Stimulated activated CD4-positive, alpha-beta T cell treated with anti-CD3 and anti-CD28 coated beads, Interleukin-15, amount 100 ng/mL, for 1 hour (primary cell): ENCODE measurements at places on chromosomes 1 and 21.

DNA sequence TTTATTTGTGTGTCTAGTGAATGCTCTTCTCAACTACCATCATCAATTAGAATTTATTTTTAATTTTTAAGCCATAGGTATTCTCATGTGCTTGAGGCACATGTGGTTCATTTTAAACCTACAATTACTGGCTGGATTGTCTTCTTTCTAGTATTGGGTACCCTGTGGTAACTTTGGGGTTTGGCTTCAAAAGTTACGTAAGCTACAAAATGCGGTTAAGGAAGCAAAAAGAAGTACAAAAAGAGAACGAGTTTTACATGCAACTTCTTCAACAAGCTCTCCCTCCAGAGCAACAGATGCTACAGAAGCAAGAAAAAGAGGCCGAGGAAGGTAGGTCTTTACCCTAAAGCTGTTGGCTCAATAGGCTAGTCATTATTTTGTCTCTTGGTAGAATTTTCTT is 25.8 kb downstream of the MACO1 start:
- DNase-seq: no peak

- no peak for DNase-seq
Observed at GRCh38 chr1:113283914-113284313, 106.4 kb upstream of the MAGI3 start.

- no peak for DNase-seq
Observed at GRCh38 chr1:244839656-244840055, 4.2 kb downstream of the COX20 start.

DNA sequence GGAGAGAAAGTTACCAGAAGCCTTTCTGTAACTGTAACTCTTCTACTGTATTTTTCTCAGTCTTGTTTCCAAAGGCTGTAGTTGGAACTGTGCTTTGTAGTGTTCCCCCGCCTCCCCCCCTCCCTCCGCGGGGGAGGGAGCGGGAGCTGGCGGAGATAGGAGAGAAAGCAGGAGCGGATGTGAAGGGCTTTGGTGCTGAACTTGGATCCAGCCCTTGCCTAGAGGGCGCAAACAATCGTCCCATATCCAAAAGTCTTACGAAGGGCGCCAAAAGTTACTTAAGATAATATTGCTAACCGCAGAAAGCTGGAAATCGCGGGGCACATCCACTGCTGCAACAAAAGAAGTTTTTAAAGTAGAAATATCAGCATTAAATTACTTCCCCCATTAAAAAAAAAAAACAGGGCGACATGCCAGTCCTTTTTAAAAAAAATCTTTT is 2.4 kb upstream of the NFIA start:
- DNase-seq: no peak

DNA sequence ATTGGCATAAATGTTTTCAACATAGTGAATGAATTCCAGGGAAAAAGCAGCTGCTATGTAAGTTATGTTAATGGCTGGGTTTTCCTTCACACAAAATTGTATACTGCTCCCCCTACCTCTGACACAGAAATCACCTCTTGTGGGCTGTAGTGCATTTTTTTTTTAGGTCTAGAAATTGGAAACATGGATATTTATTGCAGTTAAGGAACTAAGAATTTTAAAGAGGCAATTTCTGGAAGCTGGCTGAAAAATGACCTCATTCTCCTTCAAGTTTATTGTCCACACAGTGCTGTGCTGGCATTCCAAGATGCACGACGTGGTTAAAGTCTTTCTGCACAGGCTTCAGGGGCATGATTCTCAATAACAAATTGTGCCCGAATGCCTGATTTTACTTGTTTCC is 1424.2 kb downstream of the MRPL39 start:
- DNase-seq: no peak

DNA sequence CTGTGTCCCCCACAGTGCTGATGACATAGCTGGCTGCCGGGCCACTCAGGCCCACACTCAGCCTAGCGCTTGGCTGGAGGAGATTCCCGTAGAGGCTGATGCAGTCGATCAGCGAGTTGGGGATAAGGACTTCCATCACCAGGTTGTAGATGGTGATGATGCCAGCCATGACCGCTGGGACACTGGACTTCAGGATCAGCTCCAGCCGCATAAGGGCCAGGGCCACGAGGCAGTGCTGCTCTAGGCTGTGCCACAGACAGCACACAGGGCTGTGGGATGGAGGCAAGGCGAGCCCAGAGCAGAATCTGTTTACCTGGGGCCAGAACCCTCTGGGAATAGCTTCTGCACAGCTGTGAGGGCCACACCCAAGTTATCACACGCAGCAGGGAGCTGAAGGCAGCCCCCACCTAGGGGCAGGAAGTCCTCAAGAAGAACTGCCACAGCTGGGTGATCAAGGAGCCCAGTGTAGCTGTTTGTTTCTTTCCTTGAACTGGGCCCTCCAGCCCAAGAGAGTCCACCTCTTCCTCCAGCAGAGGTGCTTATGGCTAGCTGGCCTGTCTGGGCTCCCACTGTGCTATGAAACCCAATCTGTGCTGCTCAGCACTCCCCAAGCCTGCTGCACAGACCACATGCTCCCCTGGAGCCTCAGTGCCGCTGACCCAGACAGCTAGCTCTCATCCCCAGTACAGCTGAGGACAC is 6.2 kb downstream of the SLC2A1 start:
- DNase-seq: no peak

- DNase-seq: no peak
Observed at GRCh38 chr1:239817801-239818200, 273.9 kb upstream of the FMN2 start.

DNA sequence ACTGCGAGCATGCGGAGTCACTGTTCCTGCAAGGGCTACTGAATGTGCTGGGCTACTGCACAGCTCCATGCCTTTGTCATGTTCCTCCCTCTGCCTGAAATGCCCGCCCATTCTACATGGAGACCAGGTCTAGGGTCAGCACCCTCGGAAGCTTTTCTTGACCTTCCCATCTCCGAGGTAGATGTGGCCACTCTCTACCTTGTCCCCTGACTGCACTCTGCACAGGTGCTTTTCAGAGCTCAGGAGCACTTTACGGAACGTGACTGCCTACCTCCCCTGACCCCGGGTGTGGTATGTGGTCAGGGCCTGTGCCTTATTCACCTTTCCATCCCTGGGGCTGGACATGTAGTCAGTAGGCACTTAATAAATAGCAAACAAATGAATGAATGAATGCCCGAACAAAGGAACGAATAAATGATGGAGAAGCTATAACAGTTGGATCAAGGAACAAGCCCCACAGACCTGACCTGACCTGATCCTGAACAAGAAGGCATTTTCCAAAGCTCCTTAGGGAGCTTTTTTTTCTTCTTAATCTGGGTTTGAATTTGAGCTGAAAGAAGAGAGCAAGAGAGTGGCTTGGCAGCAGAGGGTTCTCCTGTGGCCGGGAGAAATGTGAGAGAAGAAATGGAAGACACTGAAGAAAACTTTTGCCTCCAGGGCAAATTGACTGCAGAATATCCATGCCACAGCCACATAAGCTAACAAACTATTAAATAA is 7.9 kb downstream of the RD3 start:
- no peak for DNase-seq

- DNase-seq: no peak
Observed at GRCh38 chr1:239655023-239655422, 268.7 kb downstream of the CHRM3 start.

GRCh38 chr1:182389619-182390047 is 2.0 kb downstream of the GLUL start:
- DNase-seq: no peak

- DNase-seq: no peak
Observed at GRCh38 chr1:28249013-28249865, 10.1 kb upstream of the SESN2 start.

GRCh38 chr1:221415651-221416050 is 326.2 kb downstream of the DUSP10 start:
- no peak for DNase-seq

DNA sequence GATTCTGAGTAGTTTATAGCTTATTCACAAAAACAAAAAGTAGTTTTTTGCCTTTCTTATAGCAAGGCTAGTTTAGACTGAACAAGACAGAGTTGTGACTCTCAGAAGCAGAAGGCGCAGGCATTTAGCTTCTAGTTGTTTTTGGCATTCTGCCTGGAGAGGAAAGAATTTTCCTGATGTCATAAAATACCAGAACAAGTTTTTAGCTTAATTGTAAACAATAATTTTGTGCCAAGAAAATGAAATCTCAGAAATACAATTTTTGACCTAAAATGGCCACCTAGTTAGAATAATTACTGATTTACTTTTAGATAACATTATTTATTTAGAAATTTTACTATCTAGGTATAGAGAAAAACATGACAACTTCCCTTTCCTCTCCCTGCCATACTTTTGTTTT is 1.0 kb downstream of the DNAJB4 start:
- DNase-seq: no peak

GRCh38 chr1:156217871-156218270 is 5.1 kb downstream of the PMF1 start:
- DNase-seq: no peak

DNA sequence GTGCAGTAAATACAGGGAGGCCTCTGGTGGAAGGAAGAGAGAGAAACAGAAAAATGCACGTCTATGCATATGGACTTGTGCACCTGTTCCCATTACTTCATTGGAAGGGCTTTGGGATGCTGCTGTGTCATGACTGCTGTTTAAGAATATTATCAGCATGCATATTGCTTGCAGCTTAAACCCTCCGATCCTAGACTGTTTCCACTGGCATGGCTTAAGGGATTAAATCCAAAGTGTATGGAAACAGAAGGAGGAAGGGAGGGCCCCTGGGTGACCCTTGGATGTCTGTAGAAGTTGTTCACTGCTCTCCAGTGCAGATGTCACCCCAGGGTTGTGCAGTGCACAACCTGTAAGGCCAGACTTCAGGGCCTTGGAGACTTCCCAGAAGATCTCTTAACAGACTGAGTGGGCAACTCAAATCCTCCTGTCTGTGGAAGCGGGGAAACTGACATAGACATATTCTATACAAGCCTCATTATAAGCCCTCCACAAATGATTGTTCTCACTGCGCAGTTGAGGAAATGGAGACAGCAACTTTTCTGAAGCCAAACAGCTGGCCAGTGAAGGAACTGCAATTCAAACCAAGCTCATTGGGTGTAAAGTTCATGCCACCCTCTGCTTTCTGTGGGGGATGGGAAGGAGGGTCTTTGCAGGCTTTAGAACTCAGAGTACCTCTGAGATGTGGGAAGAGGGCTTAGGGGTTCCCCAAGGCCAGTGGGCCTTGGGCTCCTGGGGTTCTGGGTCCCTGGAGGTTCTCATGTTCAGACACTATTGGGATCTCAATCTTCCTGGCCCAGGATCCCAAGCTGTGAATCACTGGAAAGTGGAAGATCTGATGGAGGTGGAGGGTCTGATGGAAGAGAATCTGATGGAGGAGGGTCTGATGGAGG is 73.8 kb downstream of the UMODL1 start:
- no peak for DNase-seq

DNA sequence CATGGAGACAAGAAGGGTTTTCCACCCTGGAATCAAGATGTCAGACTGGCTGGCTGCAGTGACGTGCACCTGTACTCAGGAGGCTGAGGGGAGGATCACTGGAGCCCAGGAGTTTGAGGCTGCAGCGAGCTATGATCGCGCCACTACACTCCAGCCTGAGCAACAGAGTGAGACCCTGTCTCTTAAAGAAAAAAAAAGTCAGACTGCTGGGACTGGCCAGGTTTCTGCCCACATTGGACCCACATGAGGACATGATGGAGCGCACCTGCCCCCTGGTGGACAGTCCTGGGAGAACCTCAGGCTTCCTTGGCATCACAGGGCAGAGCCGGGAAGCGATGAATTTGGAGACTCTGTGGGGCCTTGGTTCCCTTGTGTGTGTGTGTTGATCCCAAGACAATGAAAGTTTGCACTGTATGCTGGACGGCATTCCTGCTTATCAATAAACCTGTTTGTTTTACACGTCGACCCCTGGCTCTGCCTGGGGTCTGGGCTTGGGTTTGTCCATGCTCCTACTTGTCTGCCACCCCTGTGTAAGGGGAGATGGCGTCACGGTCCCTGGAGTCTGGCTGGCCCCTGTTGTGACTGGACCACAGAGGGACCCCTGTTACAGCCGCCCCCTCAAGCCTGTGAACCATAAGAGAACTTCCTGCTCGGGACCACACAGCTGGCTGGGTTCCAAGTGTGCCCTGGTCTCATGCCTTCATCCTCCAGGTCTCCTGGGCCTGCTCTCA is 20.9 kb upstream of the VPS13D start:
- peak; percentile 75 for DNase-seq

GRCh38 chr1:219459351-219460080 is 153.4 kb downstream of the ZC3H11B start:
- no peak for DNase-seq

DNA sequence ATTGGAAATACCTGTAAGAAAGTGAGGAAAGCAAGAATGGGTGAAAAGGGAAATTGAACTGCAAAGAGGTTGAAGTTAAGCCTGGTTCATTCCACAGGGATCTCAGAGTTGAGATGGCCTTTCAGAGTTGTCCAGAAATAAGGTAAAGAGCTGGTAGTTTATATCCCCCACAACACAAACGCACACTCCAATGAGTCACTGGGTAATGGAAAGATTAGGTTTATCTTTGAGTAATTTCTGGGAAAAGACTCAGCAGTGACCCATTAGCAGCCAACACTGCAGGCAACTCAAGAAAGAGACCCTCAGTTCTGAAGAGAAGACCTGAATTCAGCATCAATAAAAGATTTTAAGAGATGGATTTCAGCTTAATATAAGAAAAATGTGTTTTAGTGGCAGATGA is 485.5 kb downstream of the PTPRC start:
- no peak for DNase-seq

GRCh38 chr1:89800022-89800655 is 20.7 kb upstream of the LRRC8D start:
- DNase-seq: no peak

DNA sequence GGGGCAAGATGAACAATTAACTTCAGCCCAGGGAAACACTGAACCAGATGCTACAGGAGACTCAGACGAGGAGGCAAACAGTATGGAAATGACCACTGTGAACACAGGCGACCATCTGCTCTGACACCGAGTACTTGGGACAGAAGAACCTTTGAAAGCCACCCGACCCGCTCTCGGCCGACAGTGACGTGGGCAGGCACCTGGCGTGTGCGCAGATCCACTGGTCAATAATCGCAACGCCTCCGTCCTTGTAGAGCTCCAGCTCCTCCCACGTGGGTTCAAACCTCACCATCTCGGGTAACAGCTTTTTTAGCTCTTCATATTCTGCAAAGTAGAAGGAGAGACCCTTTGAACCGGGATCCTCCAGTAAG is 20.3 kb downstream of the POFUT2 start:
- DNase-seq: no peak

- DNase-seq: no peak
Observed at GRCh38 chr1:173403996-173404395, 73.1 kb upstream of the PRDX6 start.

GRCh38 chr1:186828611-186829454 is at the start of gene PLA2G4A:
TSS of gene PLA2G4A (plus strand) at chr1:186828949. CDS start at chr1:186854355, 25,406 bp downstream.
- DNase-seq: no peak

- no peak for DNase-seq
Observed at GRCh38 chr1:61152066-61152465, 69.7 kb downstream of the NFIA start.

GRCh38 chr1:179925922-179926849 is 28.4 kb upstream of the CEP350 start:
- DNase-seq: no peak

DNA sequence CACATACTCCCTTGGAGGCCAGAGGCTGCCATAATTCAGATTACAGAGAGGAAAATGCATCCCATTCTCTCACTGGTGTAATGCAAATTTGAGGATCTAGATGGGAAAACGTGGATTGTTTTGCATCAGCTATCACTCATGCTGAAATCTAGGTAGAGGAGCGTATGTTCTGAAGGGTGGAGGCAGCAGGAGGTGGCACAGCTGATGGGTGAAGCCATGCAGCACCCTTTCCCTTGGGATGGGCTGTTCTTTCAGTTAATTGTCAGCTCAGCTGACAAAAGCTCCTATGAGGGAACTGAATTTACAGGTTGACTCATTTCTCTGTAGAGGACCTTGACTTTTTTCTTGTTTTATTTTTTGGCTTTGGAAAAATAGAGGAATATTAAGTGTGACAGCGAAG is 41.8 kb downstream of the CAMTA1 start:
- no peak for DNase-seq
